COR-L47 (cell line): ENCODE measurements at places on chromosomes 6 and 20.

DNA sequence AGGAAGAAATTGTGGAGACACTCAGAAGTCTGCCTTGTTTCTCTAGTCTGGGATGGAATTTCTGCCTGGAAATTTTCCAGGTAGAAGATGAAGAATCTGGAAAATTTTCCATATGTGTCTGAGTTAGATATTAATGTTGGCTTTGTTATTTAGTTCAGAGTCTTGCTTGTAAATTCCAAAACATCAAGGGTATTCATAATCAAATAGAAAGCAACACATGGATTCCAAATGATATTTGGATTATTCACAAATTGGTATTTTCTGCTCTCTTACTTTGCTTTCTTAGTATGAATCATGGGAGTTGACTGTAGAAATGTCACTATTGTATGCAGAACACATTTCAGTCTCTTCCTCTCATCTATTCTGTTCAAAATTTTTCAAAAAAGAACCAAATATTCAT is 116.0 kb downstream of the GRIK2 start:
- DNase-seq: no peak

GRCh38 chr6:168232062-168232461 is 87.5 kb downstream of the DACT2 start:
- DNase-seq: no peak

DNA sequence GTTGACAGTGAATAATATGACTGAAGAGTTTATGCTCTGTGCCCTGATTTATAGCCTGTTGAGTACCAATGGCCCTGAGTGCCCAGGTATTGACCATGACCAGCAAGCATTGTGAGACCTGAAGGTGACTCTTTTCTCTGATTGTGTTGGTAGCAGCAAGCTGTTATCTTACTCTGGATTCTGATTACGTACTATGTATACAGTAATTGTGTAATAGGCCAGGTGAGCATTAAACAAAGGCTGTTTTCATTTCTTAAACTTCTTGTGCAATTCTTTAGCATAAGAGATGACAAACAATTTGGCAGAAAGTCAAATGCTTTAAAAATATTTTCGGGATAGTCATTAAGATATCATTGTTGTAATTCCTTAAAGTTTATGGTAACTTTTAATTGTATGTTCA is 111.7 kb upstream of the PTPRK start:
- no peak for DNase-seq

GRCh38 chr6:27441001-27441400 is 31.9 kb downstream of the ZNF184 start:
- DNase-seq: no peak

- DNase-seq: no peak
These were observed at the start of gene SGK1 for GRCh38 chr6:134317471-134318131. Gene SGK1 (minus strand): TSS chr6:134318112. CDS start chr6:134317460, 652 bp downstream.

DNA sequence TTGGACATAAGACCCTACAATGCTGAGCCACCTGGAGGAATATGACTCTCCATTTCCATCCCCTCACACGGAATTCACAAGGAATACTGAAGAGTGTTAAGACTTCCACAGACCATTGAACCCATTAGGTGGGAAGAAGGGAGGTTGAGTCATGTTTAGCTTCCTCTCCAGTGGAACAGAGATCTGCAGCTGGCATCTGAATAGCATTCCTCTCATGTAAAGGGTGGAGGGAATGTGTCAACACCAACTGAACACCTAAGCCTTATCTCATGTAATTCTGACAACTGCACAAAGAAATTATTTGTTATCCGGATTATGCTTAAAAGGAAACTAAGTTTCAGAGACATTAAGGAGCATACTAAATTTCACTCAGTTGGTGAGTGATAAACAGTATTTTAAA is 705.9 kb downstream of the MAFB start:
- DNase-seq: no peak

GRCh38 chr20:17138237-17138636 is 88.6 kb upstream of the PCSK2 start:
- no peak for DNase-seq

- no peak for DNase-seq
These were observed 63.6 kb downstream of the CARMIL1 start for GRCh38 chr6:25342802-25343201.

DNA sequence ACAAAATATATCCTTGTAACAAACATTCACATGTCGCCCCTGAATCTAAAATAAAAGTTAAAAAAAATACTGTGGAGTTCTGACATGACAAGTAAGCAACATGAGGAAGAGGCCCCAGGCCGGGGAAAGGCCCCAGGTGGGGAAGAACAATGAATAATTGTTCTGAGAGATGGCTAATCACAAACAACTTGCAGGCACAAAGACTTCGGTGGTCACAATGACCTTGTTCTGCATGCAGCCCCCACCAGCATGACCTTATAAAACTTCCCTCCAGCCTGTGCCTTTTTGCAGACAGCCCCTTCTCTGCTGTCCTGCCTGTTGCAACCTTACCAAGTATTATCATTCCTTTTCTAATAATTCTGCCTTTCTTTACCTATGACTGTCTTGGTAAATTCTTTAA is 95.7 kb upstream of the MYLIP start:
- no peak for DNase-seq
